ENCODE measurements at places on chromosomes 7 and 10.
A peak's percentile ranks its signal among the peaks of the same experiment; 100 is the strongest.

GRCh38 chr10:20858292-20859124, 38.6 kb downstream of the NEBL start:
- peak; percentile 76 for DNase-seq

GRCh38 chr7:140062118-140062527, 628 bp downstream of the PARP12 start:
- DNase-seq, result no peak

- no peak for DNase-seq
Observed at GRCh38 chr10:63692220-63692896, 171.2 kb downstream of the REEP3 start.

DNA sequence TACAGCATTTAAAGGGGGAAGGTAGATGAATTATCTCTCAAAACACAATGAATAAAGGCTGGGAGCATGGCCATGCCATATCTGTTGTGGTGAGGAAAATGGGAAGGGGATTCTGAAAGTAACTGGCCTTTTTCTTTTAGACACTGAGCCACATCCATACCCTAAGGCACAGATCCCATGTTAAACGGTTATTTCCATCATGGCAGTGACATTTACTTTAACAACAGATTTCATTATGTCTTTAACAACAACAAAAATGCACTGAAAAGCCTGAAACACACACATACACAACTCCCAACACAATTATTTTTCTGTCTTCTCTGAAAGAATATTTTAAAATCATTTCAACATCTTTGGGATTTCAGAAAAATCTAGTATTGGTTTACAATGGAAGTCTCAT, 176.1 kb upstream of the FZD1 start:
- DNase-seq, result no peak

DNA sequence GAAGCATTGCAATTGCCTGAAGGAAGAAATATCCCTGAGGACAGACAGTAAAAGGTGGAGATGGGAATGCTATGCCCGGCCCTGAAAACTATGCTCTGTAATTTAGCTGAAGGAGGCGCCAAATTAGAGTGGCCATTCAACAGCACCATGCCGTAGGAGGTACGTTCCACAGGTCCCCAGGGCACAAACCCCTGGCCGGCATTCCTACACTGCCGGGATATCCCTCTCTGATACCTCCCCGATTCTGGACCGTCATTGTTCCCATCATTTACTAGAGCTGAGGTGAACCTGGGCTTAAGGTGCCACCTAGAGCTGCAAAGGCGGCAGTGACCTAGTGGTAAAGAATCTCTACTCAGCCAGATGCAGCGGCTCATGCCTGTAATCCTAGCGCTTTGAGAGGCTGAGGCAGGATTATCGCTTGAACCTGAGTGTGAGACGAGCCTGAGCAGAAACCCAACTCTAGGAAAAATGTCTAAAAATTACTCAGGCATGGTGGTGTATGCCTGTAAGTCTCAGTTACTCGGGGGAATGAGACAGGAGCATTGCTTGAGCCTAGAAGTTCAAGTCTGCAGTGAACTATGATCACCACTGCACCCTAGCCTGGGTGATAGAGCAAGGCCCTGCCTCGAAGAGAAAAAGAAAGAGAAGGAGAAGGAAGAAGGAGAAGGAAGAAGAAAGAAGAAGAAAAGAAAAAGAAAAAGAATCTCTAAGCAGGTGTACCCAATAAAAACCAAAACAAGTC, 53.0 kb upstream of the TNKS2 start:
- peak; percentile 19 for DNase-seq

DNA sequence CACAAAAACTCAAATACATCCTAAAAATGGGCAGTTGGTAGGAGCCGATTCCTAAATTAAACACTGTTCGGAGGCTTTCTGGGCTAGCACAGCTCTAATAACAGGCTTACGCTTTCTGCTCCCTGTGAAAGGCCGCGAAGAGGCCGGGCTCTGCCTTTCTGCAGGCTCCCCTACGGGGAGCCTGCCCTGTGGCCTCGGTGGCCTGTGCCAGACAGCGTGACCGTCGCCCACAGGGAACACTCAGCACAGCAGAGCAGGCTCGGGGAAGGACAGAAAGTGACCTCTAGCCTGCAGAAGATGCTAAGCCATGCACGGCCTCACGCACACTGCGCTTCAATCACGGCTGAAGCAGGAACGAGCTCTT, 64.2 kb downstream of the DIP2C start:
- peak; percentile 72 for DNase-seq

DNA sequence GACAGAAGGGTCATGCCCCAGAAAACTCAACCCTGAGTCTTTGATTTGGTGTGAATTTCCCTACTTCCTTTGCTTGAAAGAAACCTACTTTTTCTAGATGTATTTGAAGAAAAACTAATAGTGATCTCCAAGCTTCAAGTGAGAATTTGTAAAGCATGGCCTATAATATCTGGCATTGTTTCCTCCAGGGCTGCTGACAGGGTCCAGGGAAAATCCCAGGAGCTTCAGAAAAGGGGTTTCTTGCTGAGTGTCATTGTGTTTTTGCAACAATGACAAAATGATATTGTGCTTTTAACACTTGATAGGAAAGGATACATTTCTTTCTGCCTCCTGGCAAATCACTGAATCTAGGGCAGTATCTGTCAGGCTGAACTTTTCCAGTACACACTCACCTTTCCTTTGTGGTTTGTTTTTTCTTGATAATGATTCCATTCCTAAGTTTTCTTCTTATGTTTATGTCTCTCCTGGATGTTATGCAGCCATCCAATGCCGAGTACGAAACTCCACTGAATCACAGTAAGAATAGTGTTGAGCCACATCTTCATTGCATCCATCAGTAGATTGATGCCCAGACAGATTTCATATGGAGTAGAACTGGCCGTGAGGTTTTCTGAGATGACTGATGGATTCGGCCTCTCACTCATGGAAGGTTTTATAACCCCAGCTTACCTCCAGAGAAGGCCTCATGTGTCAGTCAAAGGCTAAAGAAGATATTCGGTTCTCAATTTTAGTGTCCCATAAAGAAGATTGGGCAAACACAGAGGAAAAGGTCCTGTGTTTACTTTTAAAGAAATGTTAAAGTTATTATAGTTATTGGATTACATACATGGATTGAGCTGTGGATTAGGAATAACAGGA, 76.9 kb upstream of the STEAP1B start:
- no peak for DNase-seq

GRCh38 chr7:17015598-17016031, 133.8 kb upstream of the AGR3 start:
- DNase-seq, result no peak

GRCh38 chr10:29737074-29737593, 102.4 kb upstream of the SVIL start:
- DNase-seq, result no peak

GRCh38 chr10:4704034-4704545, 121.9 kb upstream of the AKR1E2 start:
- DNase-seq, result no peak

- no peak for DNase-seq
Observed at GRCh38 chr10:60073781-60074656, 167.7 kb upstream of the CCDC6 start.

GRCh38 chr7:78090616-78091015, 292.0 kb downstream of the PHTF2 start:
- peak; percentile 30 for DNase-seq

All from G401 (cell line).